Lower lobe of right lung (tissue), 2 donors: ENCODE measurements at places on chromosomes 6 and 20. TPM values are rescaled to one million over a fixed set of nuclear protein-coding genes. Genes with fewer than 3 reads are reported as not detected.

GRCh38 chr6:13358511-13358910 is 30.2 kb upstream of the TBC1D7 start:
- peaks cover 50% of the 10 kb centered on the region for H3K4me1 ChIP-seq
- DNase-seq, result no peak
- no peak overlapping the region for H3K27ac ChIP-seq
- H3K36me3 ChIP-seq, result no peaks in the 10 kb centered on the region
- no peak overlapping the region for H3K4me3 ChIP-seq

The FAM209B gene
- 0.59 TPM for total RNA-seq

The NR2E1 gene
- not detected for total RNA-seq

- H3K27ac ChIP-seq, result no peak overlapping the region
- no peaks in the 10 kb centered on the region for H3K36me3 ChIP-seq
- no peaks in the 10 kb centered on the region for H3K4me1 ChIP-seq
- H3K4me3 ChIP-seq, result no peak overlapping the region
These were observed 298.5 kb downstream of the BMP7 start for GRCh38 chr20:56967916-56968315.

GRCh38 chr20:42155586-42155985 is 537.4 kb upstream of the CHD6 start:
- no peaks in the 10 kb centered on the region for H3K4me1 ChIP-seq
- DNase-seq, result no peak
- H3K27me3 ChIP-seq, result no peaks in the 10 kb centered on the region
- no peak overlapping the region for H3K27ac ChIP-seq

DNA sequence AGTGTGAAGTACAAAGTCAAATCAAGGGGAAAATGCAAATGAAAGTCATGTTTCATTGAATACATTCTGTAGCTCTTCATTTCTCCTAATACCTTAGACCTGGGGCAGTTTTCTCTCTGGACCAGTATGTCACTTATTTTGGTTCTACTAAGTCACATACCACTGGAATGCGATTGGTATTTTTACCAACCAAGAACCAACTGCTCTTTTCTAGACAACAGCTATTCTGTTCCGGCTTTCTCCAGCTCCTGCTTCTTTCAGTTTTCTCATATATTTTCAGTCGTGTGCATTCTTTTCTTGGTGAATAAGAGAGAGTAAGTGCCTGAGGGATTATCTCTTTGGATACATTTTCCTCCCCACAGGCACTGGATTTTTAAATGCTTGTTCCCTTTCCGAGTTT is 39.2 kb upstream of the SPACA1 start:
- no peak overlapping the region for H3K27ac ChIP-seq
- DNase-seq, result no peak
- peaks cover 4% of the 10 kb centered on the region for H3K4me1 ChIP-seq
- H3K27me3 ChIP-seq, result no peaks in the 10 kb centered on the region
- H3K36me3 ChIP-seq, result no peaks in the 10 kb centered on the region

DNA sequence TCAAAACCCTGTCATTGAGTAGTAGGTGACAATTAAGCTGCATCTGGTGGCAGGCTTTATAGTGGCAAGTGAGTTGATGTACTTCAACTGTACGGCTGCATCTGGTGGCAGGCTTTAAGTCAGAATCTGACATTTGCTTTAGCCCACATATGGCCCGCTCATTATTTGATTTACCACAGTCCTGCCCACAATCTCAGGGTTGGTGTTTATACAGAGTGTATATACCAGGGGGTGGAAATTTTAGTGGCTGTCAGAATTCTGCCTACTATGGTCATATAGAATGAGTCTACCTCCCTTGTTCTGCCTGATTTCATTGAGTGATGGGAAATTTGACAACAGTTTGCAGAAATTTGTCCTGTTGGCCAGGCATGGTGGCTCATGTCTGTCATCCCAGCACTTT is 112.3 kb downstream of the SMAP1 start:
- H3K36me3 ChIP-seq, result no peaks in the 10 kb centered on the region
- no peaks in the 10 kb centered on the region for H3K27me3 ChIP-seq
- H3K27ac ChIP-seq, result no peak overlapping the region

The KCNQ5 gene
- total RNA-seq, result 0.35 TPM

The PRDM1 gene
- 13.9 TPM for total RNA-seq

GRCh38 chr20:23367770-23368169 is 5.8 kb downstream of the GZF1 start:
- peaks cover 69% of the 10 kb centered on the region for H3K36me3 ChIP-seq
- no peak for DNase-seq
- H3K27me3 ChIP-seq, result no peaks in the 10 kb centered on the region

- peaks cover 18% of the 10 kb centered on the region for H3K36me3 ChIP-seq
- peak overlapping the region; percentile 83 for H3K27ac ChIP-seq
- H3K27me3 ChIP-seq, result no peaks in the 10 kb centered on the region
- H3K4me1 ChIP-seq, result peaks cover 99% of the 10 kb centered on the region
- peak; percentile 83 for DNase-seq
These were observed 37.4 kb downstream of the COX4I2 start for GRCh38 chr20:31674895-31675827.

DNA sequence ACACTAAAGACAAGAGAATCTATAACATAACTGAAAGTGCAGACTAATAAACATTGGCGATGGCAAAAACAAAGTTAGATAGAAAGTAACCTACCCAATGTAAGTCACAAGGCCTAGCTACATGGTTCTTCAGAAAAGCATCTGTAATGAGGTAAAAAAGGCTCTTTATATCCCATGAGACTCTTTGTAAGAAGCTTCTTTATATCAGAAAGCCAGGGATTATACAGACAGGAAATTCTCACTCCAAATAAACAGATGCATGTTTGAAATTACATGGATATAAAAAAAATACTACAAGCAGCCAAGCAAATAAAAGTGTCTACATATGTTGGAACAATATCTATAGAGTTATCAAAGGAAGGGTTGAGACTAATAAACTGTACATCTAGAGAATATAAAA is 284.9 kb upstream of the NRSN1 start:
- H3K27ac ChIP-seq, result no peak overlapping the region
- H3K4me1 ChIP-seq, result no peaks in the 10 kb centered on the region
- H3K27me3 ChIP-seq, result no peaks in the 10 kb centered on the region
- no peak overlapping the region for H3K4me3 ChIP-seq
- H3K36me3 ChIP-seq, result no peaks in the 10 kb centered on the region
- DNase-seq, result no peak

DNA sequence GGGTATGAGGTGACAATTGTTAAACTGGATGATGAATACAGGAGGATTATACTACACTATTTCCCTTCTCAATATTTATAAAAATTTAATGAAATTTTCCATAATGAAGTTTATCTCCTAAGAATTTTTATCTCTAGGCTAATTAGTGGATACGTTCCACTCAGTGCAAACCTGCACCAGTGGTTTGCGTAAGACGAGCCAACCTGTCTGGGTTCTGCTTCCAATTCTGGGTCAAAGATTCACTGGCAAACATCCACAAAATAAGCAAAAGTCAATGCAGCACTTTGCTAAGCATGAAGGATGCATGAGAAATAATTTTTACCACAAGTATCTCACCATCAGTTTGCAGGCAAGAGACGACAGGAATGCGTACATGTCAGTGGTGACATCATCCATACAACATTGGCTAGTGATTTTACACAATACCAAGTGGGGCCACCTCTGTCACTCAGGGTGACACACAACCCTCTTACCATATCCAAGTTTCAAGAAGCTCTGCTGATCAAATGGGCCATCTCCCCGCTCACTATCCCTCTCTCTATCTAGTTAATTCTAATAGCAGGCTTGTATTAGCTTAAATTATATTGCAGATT is 51.7 kb downstream of the FAM50B start:
- no peaks in the 10 kb centered on the region for H3K4me1 ChIP-seq
- no peak overlapping the region for H3K4me3 ChIP-seq
- no peak for DNase-seq
- H3K27ac ChIP-seq, result no peak overlapping the region
- H3K27me3 ChIP-seq, result peaks cover 4% of the 10 kb centered on the region
- H3K36me3 ChIP-seq, result no peaks in the 10 kb centered on the region

The PTGIS gene
- 41.2 TPM for total RNA-seq

DNA sequence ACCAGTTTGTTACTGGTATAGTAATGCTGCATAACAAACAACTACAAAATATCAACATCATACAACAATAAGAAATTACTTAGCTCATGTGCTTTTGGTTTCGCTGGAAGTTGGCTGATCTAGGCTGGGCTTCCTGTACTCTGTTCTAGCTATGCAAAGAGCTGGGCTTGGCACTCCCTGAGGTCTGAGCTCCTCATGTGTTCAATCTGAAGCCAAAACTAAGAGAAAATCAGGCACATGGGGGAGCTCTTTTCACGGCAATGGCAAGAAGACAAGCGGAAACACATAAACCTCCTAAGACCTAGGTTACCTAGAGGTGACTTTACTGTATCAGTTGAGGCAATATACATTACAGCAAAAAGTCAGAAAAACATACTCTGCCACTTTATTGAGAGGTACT is 574.2 kb downstream of the KHDRBS2 start:
- no peaks in the 10 kb centered on the region for H3K4me1 ChIP-seq
- H3K4me3 ChIP-seq, result no peak overlapping the region
- no peak for DNase-seq
- no peak overlapping the region for H3K27ac ChIP-seq
- H3K27me3 ChIP-seq, result no peaks in the 10 kb centered on the region

GRCh38 chr20:35478804-35479472 is 23.5 kb downstream of the CEP250 start:
- H3K4me1 ChIP-seq, result no peaks in the 10 kb centered on the region
- H3K27me3 ChIP-seq, result no peaks in the 10 kb centered on the region
- no peak overlapping the region for H3K4me3 ChIP-seq
- no peak overlapping the region for H3K27ac ChIP-seq

The LINC00237 gene
- total RNA-seq, result not detected

- no peaks in the 10 kb centered on the region for H3K36me3 ChIP-seq
- H3K27ac ChIP-seq, result no peak overlapping the region
- DNase-seq, result no peak
- H3K4me1 ChIP-seq, result no peaks in the 10 kb centered on the region
- H3K27me3 ChIP-seq, result no peaks in the 10 kb centered on the region
These were observed 69.9 kb upstream of the BTBD3 start for GRCh38 chr20:11847827-11848226.

GRCh38 chr6:125670568-125670967 is 78.9 kb upstream of the HEY2 start:
- no peak for DNase-seq
- no peak overlapping the region for H3K27ac ChIP-seq
- H3K4me1 ChIP-seq, result no peaks in the 10 kb centered on the region
- no peak overlapping the region for H3K4me3 ChIP-seq

The ZC2HC1B gene
- not detected for total RNA-seq

The RGL2 gene
- 117 TPM for total RNA-seq

The CD164 gene
- 307 TPM for total RNA-seq

DNA sequence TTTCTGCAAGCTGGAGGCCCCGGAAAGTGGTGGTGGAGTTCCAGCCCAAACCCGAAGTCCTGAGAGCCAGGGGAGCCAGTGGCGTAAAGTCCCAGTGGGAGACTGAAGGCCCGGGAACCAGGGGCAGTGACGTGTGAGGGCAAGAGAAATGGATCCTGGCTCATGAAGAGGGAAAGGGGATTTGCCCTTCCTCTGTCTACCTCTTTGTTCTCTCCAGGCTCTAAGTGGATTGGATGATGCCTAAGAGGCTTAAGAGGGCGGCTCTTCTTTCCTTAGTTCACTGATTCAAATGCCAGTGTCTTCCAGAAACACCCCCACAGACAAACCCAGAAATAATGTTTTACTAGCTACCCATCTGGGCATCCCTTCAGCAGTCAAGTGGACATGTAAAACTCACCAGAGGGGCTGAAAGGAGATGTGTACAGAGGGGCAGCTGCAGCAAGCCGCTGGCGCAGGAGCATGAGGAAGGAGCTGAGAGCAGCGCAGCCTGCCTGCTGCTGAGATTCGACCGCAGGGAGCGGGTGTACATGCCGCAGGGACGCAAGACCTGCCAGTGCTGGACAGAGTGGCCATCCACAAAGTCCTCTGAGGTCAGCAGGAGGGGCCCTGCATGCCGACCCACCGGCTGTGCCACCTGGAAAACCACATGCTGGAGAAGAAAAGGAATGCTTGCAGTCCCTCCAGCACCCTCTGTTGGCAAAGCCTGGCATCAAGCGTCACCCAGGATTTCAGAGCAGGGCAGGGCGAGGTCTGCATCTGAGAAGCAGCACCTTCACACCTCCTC is 29.5 kb downstream of the CDYL start:
- no peak overlapping the region for H3K4me3 ChIP-seq
- peak; percentile 63 for DNase-seq
- H3K27ac ChIP-seq, result no peak overlapping the region
- H3K27me3 ChIP-seq, result no peaks in the 10 kb centered on the region
- peaks cover 29% of the 10 kb centered on the region for H3K4me1 ChIP-seq

GRCh38 chr20:19691125-19691524 is 66.9 kb upstream of the RIN2 start:
- H3K4me1 ChIP-seq, result peaks cover 7% of the 10 kb centered on the region
- no peaks in the 10 kb centered on the region for H3K27me3 ChIP-seq
- no peak for DNase-seq

GRCh38 chr6:68632734-68633133 is 2.3 kb upstream of the ADGRB3 start:
- peaks cover 14% of the 10 kb centered on the region for H3K27me3 ChIP-seq
- peaks cover 5% of the 10 kb centered on the region for H3K4me1 ChIP-seq

- H3K4me1 ChIP-seq, result peaks cover 37% of the 10 kb centered on the region
- H3K4me3 ChIP-seq, result no peak overlapping the region
- no peaks in the 10 kb centered on the region for H3K36me3 ChIP-seq
- no peak for DNase-seq
- no peaks in the 10 kb centered on the region for H3K27me3 ChIP-seq
These were observed 157.7 kb downstream of the ZDHHC14 start for GRCh38 chr6:157538698-157539097.

The SLC26A8 gene
- 1.2 TPM for total RNA-seq

DNA sequence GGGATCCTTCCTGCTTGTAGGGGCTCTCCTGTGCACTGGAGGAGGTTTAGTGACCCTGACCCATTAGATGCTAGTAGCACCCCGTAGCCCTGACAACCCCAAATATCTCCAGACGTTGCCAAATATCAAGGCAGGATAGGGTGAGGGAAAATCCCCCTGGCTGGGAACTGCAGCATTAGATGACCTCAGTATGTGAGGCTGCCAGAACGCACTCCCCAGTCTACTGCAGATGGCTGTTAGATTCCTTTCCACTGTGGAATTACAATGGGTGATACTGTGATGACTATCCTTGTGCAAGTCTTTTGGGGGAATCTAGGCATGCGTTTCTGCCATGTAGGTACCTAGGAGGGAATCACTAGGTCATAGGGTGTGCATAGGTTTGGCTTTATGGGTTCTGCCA is 226.3 kb upstream of the KCNG1 start:
- no peaks in the 10 kb centered on the region for H3K27me3 ChIP-seq
- no peaks in the 10 kb centered on the region for H3K4me1 ChIP-seq
- no peak overlapping the region for H3K27ac ChIP-seq
- no peak overlapping the region for H3K4me3 ChIP-seq
- no peaks in the 10 kb centered on the region for H3K36me3 ChIP-seq
- no peak for DNase-seq

The RAB44 gene
- total RNA-seq, result 0.95 TPM

- no peak overlapping the region for H3K4me3 ChIP-seq
- peaks cover 12% of the 10 kb centered on the region for H3K4me1 ChIP-seq
- no peak for DNase-seq
- no peaks in the 10 kb centered on the region for H3K36me3 ChIP-seq
These were observed 46.5 kb downstream of the PLEKHG1 start for GRCh38 chr6:150646228-150646627.

The DNMT3B gene
- 1.1 TPM for total RNA-seq

The GMEB2 gene
- total RNA-seq, result 9.7 TPM

GRCh38 chr6:75145211-75145610 is 60.6 kb downstream of the COL12A1 start:
- no peak for DNase-seq
- no peaks in the 10 kb centered on the region for H3K4me1 ChIP-seq
- no peak overlapping the region for H3K4me3 ChIP-seq
- no peaks in the 10 kb centered on the region for H3K27me3 ChIP-seq
- no peak overlapping the region for H3K27ac ChIP-seq
